Stimulated activated CD4-positive, alpha-beta T cell treated with anti-CD3 and anti-CD28 coated beads, Interleukin-1b, Interleukin-23, amount 100 ng/mL, for 24 hours (primary cell): ENCODE measurements at places on chromosomes 13 and 19.

GRCh38 chr19:47414469-47414868 lies 4.9 kb downstream of the MEIS3 start:
- no peak for DNase-seq

- no peak for DNase-seq
These were observed 9.9 kb downstream of the ARL11 start for GRCh38 chr13:49638030-49638743.

- no peak for DNase-seq
These were observed 22.7 kb downstream of the ADPRHL1 start for GRCh38 chr13:113430378-113431110.

- DNase-seq, result no peak
These were observed 26.7 kb downstream of the ZMYM2 start for GRCh38 chr13:19985219-19985556.

- DNase-seq, result no peak
These were observed 101.7 kb downstream of the TNFRSF19 start for GRCh38 chr13:23671897-23672296.

GRCh38 chr13:37364007-37364406 lies 234.6 kb downstream of the POSTN start:
- DNase-seq, result no peak

DNA sequence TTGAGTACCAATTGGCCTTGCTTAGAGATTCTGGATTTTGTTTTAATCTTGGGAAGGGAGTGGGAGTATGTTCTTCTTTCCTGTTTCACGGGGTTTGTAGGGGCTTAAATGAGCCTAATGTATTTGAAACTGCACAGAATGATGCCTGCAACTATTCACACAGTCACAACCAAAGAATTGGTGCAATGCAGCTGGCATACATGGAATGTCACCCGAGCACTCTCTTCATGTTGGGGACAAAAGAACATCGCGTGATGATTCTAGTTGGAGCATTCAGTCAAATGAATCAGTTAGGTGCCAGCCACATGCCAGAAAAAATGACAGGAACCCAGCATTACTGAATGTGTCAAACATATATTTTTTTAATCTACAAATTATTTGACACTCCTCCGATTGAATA lies 22.1 kb downstream of the STARD13 start:
- no peak for DNase-seq
